ENCODE measurements at places on chromosomes 13 and 19.

DNA sequence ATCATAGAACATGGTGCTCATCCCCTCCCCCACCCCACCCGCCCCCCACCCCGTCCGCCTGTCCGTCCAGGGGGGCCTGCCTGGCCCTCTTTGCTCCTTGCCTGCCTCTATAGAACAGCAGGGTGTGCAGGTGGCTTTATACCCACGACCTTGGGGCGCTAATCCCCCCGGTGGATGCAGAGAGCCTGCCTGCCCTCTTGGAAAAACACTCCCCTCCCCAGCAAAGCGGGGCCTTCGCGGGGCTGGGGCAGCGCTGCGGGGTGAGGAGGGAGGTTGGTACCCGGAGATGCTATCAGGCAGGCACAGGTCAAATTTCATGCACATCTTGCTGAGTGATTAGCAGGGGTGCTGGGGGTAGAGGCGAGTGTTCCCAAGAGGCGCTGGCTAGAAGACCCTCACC is 21.9 kb downstream of the RFX1 start:
- no peak for DNase-seq

DNA sequence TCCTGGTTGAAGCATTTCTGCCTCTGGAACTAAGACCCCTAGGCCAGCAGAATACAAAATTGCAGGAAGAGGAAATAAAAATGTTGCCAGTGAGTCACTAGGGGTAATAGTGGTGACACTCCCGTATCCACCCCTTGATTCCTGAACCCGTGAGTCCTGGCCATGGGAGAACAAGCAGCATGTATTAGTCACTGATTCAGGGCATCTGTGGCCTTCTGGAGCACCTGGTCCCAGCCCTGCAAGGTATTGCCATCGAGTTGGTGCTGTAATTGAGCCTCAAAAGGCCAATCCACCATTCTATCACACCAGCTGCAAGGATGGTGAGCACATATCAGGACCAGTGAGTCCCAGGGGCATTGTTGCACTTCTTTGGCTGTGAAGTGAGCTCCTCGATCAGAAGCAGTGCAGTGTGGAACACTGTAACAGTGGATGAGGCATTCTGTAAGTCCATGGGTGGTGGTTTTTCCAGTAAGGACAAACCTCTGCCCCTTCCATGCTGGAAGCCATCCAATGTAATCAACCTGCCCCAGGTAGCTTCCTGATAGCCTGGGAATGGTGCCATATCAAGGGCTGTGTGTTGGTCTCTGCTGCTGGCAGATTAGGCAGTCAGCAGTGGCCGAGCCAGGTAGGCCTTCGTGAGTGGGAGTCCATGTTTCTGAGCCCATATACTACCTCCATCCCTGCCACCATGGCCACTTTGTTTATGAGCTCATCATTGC is 39.6 kb downstream of the C1QTNF9 start:
- DNase-seq: peak; percentile 73

DNA sequence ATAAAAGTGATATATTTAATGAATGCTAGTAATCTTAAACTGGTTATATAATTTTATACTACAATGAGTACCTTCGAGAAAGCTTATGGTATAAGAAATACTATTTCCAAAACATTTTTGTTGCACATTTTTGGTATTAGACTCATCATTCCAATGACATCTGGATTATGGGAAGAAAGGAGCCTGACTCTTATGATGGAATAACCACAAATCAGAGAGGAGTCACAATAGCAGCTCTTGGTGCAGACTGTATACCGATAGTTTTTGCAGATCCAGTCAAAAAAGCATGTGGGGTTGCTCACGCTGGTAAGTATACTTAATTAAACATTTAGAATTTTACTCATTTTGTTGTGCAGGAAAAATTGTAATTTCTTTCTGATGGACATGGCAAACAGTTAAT is 3.9 kb downstream of the LACC1 start:
- DNase-seq: no peak

DNA sequence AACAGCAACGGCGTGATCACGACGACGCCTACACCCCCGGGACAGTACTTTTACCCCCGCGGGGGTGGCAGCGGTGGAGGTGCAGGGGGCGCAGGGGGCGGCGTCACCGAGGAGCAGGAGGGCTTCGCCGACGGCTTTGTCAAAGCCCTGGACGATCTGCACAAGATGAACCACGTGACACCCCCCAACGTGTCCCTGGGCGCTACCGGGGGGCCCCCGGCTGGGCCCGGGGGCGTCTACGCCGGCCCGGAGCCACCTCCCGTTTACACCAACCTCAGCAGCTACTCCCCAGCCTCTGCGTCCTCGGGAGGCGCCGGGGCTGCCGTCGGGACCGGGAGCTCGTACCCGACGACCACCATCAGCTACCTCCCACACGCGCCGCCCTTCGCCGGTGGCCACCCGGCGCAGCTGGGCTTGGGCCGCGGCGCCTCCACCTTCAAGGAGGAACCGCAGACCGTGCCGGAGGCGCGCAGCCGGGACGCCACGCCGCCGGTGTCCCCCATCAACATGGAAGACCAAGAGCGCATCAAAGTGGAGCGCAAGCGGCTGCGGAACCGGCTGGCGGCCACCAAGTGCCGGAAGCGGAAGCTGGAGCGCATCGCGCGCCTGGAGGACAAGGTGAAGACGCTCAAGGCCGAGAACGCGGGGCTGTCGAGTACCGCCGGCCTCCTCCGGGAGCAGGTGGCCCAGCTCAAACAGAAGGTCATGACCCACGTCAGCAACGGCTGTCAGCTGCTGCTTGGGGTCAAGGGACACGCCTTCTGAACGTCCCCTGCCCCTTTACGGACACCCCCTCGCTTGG is 966 bp downstream of the JUNB start:
- peak; percentile 72 for DNase-seq

- no peak for DNase-seq
Observed at GRCh38 chr19:3142292-3142670, 6.4 kb downstream of the GNA15 start.

DNA sequence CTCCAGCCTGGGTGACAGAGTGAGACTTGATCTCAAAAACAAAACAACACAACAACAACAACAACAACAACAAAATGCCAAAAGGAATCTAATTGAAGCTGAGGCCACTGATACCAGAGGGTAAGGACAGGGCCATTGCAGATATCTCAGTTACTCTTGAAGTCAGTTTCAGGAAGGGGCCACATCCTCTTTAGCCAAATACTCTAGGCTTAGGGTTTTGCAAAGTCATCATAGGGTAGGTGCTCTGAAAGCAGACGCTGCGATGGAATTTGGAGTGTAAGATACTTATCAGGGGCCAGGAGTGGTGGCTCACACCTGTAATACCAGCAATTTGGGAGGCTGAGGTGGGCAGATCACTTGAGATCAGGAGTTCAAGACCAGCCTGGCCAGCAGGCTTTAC is 46.6 kb upstream of the UBAC2 start:
- DNase-seq: no peak

GRCh38 chr19:14473978-14474578 is 1.1 kb downstream of the PTGER1 start:
- DNase-seq: no peak

DNA sequence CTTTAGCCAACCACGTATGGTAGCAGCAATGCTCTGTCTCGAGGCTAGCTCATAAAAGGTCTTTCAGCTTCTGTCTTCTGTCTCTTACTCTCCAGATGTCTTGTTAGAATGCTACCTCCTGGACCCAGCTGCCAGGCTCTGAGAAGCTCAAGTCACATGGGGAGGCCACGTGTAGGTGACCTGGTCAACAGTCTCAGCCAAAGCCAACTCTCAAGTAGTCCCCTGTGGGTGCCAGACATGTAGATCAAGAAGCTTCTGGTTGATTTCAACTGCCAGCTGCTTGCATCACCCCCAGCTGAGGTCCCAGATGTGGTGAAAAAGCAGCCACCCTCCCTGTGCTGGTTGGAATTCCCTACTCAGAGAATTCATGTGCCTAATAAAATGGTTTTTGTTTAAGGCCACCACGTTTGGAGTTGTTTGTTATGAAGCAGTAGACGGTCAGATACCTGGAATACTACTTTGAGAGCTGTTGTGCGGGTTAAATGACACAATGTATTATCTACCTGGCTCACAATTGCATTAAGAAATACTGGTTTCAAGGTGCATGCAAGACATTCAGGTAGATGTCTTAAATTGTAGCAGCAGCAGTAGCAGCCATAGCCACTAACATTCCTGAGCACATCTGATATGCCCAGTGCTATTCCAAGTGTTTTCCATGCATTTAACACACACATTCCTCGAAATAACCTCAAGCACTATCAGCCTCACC is 131.0 kb upstream of the RFC3 start:
- no peak for DNase-seq

- DNase-seq: no peak
Observed at GRCh38 chr13:49693191-49693733, 2.0 kb upstream of the EBPL start.

- no peak for DNase-seq
Observed at GRCh38 chr13:28355822-28356371, 139.0 kb downstream of the FLT1 start.

DNA sequence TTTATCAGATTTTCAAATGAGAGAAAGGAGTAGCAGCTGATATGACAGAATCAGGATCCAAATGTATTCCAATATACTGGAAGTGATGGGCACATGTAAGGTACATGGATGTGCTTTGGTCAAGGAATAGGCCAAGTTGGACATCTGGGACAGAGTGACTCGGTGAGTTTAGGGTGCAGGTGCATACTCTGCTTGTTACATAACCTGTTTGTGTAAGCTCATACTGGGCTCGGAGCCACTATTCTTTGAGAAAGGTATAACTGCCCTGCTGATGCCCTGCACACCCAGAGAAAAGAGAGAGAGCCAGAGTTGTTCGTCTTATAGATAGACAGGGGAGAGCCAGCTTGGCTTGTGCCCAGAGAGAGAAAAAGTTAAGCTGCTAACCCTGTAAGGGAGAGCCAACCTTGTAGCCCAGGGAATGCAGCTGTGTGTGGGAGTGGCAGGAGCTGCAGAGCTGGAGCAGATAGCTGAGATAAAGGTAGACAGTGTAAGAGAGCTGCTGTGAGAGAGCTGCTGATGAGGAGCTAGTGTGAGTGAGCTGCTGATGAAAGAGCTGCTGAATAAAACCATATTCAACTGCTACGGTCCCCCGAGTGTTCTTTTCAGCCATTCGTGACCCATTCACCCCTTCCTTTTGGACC is 40.7 kb upstream of the N4BP2L1 start:
- DNase-seq: no peak

- no peak for DNase-seq
Observed at GRCh38 chr19:33390101-33390907, 16.8 kb downstream of the CEBPG start.

GRCh38 chr13:111372651-111373425 is 52.4 kb downstream of the TEX29 start:
- DNase-seq: no peak

- no peak for DNase-seq
Observed at GRCh38 chr13:19657872-19658591, 24.6 kb downstream of the MPHOSPH8 start.

DNA sequence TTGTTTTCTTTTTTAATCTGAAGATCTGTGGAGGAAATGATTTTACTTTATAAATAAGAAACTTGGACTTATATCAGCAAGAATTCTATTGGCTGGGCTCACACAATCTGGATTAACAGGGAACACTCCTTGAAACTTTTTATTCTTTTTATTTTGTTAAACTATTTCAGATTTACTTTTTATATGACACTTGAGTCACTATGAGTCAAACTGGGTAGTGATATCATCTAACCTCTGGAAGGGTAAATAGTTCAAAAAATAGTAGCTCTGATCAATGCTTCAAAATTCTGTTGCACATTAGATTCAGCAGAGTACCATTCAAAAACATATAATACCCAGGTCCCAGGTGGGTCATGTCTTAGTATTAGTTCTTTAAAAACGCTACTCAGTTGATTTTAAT is 55.1 kb upstream of the NBEA start:
- no peak for DNase-seq

DNA sequence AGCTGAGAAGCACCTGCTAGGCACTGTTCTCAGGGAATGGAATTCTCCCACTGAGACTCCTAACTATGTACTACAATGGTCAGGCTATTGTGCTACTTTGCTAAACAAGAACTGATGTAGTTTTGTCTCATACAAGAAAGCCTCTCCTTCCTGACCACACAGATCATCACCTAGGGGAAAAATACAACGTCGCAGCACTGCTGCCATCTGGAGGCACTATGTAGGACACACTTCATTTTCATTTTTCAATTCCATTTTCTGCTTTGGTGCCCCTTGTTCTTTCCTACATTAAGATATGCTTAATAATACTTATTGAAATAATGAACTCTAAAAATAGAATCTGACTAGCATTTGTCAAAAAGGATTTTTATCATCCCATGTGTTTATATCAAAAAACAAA is 21.1 kb downstream of the PROSER1 start:
- DNase-seq: peak; percentile 27

DNA sequence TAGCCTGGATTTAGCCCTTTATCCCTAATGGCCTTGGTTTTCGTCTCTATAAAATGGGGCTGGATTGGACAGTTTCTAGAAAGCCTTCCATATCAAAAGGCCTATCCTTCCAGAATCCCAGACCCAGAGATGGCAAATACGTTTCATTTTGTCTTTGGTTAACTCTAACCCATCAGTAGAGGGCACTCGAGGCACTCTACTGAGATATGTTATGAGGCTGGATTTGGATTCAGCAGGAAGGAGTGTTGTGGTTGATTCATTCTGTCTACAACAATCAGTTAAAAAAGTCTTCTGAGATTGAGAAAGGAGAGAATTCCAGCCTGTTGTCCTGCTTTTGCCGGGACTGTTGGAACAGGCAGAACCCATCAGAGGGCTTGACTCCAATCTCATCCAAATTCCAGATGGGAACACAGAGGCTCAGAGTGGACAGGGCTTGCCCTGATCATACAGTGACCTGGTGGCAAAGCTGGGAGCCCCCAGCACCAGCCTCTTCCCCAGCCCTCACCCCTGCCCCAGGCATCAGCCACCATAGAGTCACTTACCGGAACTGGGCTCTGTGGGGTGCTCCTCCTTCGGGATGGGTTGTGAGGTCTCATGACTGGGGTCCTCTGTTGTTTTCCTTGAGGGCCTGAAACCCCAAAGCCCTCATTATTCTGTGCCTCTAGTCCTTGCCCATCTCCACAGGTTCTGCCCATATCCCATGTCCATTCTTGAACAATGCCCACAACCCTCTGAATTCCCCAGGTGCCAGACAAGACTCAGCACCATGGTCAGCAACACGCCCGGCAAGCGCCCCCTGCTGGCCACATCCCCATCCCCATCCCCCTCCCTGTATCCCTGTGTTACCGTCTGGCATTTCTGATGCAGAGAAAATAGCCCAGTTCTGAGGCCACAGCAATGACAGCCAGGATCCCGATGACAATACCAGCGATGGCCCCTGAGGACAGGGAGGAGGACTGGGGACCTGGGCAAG is 12.3 kb upstream of the ZNF180 start:
- DNase-seq: peak; percentile 29
